Left cardiac atrium (tissue), 4 donors: ENCODE measurements at places on chromosomes 7 and 10. TPM values are rescaled to one million over a fixed set of nuclear protein-coding genes. Genes with fewer than 3 reads are reported as not detected.

ZNF853 gene
- 12.8 TPM for total RNA-seq

DNA sequence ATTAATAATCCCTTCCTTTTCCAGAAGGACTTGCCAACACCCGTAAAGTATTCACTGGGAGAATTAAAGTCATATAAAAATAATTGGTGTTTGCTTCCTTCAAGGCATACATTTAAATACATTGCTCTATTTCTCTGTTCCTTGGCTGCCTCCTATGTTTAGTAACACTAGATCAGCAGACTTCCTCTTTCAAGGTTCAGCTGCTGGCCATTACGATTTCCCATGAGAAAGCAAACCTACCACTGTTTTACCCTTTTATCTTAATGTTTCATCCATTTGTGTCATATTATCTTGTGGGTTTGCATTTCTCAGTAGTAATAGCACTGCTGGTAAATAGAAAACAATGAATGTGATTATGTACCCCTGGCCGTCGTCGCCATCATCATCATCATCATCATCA, 313.8 kb upstream of the BMPER start:
- no peak for DNase-seq

OLAH gene
- total RNA-seq, result 0.35 TPM

GRCh38 chr7:122727759-122728158, 25.0 kb upstream of the RNF148 start:
- no peak for DNase-seq

DNA sequence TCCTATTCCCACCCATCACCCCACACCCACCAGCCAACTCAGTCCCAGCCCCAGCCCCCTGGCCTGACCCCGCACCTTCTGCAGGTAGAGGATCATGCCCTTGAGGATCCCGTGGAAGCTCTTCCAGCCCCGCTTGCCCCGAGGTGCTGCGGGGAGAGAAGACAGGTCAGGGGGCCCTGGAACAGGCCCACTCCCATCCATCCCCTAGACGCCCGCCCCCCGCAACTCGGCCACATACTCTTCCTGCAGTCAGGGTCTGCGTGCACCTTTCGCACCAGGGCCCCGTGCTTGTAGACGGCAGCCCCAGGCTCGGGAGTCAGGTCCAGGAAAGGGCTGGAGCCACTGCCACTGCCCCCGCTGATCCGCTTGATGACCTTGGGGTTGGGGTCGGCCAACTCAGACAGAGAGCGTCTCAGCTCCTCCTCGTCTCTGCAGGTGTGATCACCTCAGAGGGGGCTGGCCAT, 9.6 kb downstream of the NFKB2 start:
- DNase-seq, result no peak

DNA sequence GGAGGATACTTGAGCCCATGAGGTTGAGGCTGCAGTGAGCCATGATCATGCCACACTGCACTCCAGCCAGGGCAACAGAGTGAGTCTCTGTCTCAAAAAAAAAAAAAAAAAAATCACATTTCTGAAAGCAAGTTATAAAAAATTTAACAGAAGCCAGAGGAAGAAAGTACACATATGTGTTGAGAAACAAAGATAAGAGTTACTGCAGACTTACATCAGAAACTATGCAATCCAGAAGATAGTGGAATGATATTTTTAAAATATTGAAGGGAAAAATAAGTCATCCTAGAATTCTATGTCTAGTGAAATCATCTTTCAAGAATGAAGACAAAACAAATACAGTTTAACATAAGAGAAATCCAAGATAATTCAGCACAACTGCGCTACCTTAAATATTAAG, 46.9 kb downstream of the ZNF518A start:
- no peak for DNase-seq

DNA sequence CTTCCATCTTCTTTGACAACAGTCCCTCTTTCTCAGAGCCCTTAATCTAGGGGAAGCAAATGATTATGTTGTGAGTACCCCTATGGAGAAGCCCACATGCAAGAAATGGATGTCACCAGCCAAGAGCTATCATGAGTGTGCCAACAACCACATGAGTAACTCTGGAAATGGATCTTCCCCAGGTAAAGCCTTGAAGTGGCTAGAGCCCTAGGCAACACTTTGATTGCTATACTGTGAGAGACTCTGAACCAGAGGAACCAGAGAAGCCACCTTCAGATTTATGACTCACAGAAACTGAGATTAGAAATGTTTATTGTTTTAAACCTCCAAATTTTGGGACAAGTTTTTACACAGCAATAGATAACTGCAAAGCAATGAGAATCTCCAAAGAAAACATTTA, 60.9 kb upstream of the COL1A2 start:
- no peak for DNase-seq

- DNase-seq, result no peak
These were observed 33.4 kb downstream of the CCM2 start for GRCh38 chr7:45033261-45033930.

- peak; percentile 75 for DNase-seq
These were observed 149.5 kb downstream of the ARID5B start for GRCh38 chr10:62050893-62051433.

DNA sequence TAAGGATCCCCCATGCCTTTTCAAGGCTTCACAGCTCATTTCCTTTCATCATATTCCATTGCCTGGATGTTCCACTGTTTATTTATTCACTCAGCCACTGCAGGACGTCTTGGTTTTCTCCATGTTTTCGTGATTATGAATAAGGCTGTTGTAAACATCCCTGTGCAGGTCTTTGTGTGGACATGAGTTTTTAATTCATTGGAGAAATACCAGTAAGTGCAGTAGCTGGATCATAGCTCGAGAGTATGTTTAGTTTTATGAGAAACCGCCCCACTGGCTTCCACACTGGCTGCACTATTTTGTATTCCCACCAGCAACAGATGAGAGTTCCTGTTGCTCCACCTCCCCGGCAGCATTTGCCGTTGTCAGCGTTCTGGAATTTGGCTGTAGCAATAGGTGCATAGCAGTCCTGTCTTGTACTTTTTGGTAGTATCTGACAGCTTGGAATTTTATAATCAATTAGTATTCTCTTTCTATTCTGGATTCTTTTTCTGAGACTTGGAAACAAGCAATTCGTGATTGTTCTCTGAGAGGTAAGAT, 269.9 kb upstream of the PITRM1 start:
- no peak for DNase-seq

SLC29A4 gene
- 26.3 TPM for total RNA-seq

DNA sequence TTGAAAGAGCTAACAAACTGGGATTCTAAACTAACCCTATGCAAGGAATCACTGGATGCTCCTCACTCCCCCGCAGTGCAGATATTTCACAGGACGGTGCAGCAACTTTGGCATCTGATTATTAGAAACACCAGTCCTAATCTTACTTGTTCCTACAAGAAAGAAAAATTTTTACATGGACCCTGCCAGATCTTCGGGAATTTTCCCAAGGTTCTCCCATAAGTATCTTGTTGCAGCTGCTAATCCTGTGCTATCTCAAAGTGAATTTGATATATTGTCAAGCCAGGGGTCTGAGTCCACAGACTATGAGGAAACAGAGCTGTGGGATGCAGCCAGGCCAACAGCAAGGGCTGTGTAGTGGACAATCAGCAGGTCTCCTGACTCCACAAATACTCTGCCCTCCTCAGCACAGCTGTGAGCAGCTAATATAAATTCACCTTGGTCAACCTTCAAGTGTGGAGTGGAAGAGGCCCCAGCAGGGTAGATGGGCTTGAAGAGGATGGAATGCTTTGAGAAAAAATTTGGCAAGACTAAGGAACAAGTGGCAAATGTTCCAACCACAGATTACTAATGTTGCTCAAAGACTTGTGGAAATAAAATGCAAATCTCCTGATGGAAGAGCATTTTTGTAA, 25.6 kb downstream of the VSTM4 start:
- DNase-seq, result no peak

SCART1 gene
- 0.27 TPM for total RNA-seq

- no peak for DNase-seq
These were observed 24.8 kb upstream of the NME8 start for GRCh38 chr7:37823557-37823956.

DNA sequence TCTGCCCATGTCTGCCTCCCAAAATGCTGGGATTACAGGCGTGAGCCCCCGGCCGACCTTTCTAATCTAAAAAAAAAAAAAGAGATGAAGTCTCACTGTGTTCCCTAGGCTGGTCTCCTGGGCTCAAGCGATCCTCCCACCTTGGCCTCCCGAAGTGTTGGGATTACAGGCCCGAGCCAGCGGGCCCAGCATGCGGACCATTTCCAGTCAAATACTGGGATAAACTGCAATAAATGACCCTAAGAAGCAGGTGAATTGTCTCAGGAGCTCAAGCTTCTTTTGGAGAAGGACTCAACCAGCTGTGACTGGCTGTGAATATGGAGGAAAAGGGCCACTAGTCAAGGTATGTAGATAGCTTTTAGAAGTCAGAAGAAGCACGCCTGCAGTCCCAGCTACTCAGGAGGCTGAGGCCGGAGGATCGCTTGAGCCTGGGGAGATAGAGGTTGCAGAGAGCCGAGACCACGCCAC, 550 bp upstream of the CREM start:
- no peak for DNase-seq
